Activated T-cell treated with anti-CD3 and anti-CD28 coated beads, Interleukin-2, amount 50 U/mL, for 72 hours (primary cell): ENCODE measurements at places on chromosomes 11 and 22. TPM values are rescaled to one million over a fixed set of nuclear protein-coding genes. Genes with fewer than 3 reads are reported as not detected.

Gene PATE4
- total RNA-seq: not detected

Gene THRSP
- not detected for total RNA-seq

Gene SHANK2
- 0.28 TPM for total RNA-seq

Gene TSSK2
- not detected for total RNA-seq

Gene BCL2L13
- total RNA-seq: 46.9 TPM

Gene SLC25A18
- not detected for total RNA-seq

Gene MS4A1
- 1.6 TPM for total RNA-seq

Gene GSTT2B
- total RNA-seq: not detected

Gene HBB
- total RNA-seq: not detected

Gene CRYBA4
- 0.63 TPM for total RNA-seq

Gene CCDC34
- total RNA-seq: 16.0 TPM

Gene RAB38
- 13.8 TPM for total RNA-seq

Gene ZNRF3
- total RNA-seq: 0.86 TPM

Gene SERPINH1
- 17.3 TPM for total RNA-seq

Gene PRR33
- total RNA-seq: not detected

Gene TRPM5
- 0.07 TPM for total RNA-seq

Gene SCN3B
- not detected for total RNA-seq

Gene PKP3
- total RNA-seq: 0.16 TPM

Gene EXPH5
- total RNA-seq: 4.3 TPM

Gene VWCE
- total RNA-seq: 11.8 TPM

Gene SLN
- not detected for total RNA-seq

Gene TM7SF2
- total RNA-seq: 22.8 TPM

Gene BATF2
- total RNA-seq: 0.31 TPM
